Inflammatory macrophage treated with lipopolysaccharide for 4 hours (primary cell): ENCODE measurements at places on chromosomes 1 and 21.
A peak's percentile ranks its signal among the peaks of the same experiment; 100 is the strongest.

GRCh38 chr1:30684881-30685795 lies 38.2 kb downstream of the MATN1 start:
- no peak for DNase-seq

DNA sequence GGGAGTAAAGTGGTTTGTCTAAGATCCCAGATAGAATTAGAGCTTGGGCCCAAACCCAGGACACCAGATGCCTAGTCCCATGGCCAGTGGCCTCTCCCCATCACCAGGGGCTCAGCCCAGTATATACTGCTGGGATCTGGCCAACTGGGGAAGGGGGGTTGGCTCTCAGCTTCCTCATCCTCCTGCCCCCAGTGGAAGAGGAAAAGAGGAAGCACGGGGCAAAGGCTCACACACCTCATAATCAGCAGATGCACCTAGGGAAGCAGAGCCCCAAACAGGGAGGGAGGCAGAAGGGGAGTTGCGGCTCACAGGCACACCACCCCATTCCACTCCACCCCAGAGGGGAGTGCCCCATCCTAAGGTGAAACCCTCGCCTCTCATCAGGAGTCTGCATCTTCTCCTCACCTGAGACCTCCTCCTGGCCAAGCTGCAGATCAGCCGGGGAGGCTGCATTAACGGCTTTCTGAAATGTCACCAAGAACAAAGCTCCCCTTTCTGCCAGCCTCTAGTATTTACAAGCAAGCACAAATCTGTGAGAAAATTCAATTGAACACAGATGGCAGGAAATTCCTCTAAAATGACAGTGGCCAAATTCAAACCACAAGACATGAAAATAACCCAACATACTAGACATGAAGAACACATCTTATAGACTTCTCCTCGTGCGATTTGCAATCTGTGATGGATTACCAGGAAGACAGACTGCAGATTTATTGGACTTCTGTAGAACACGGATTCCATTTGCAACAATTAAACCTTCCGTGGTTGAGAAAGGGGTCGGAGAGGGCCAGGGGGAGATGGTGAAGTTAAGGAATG lies 82.8 kb downstream of the GLIS1 start:
- no peak for DNase-seq

DNA sequence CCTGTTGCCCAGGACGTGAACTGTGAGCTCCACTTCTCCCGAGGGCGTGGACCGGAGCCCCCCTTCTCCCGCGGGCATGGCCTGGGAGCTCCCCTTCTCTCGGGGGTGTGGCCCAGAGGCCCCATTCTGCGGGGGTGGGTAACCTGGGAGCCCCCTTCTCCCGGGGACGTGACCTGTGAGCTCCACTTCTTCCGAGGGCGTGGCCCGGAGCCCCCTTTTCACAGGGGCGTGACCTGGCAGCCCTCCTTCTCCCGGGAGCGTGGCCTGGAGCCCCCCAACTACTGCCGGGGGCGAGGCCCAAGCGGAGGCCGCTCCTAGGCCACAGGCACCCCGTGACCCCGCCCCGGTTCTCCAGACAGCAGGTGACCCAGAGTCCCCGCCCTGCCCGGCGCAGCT lies 320 bp downstream of the C1orf174 start:
- DNase-seq, result no peak

DNA sequence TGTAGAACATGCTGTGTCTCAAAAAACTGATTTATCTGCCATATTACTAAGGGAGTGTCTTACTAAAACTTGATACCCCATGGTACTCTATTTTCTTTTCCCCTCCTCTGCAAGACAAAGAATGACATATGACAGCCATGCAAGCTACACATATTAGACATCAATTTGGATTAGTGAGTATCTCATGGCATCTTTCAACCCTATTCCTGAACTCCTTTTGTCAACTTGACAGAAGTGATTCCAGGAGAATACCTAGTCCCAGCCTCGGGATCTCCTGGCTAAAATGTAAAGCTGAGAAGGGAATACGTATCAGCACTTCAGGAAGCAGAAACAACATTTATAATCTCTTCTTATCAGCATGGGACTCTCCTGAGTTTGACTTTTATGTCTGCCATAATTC lies 43.7 kb downstream of the ADGRL2 start:
- DNase-seq, result no peak

DNA sequence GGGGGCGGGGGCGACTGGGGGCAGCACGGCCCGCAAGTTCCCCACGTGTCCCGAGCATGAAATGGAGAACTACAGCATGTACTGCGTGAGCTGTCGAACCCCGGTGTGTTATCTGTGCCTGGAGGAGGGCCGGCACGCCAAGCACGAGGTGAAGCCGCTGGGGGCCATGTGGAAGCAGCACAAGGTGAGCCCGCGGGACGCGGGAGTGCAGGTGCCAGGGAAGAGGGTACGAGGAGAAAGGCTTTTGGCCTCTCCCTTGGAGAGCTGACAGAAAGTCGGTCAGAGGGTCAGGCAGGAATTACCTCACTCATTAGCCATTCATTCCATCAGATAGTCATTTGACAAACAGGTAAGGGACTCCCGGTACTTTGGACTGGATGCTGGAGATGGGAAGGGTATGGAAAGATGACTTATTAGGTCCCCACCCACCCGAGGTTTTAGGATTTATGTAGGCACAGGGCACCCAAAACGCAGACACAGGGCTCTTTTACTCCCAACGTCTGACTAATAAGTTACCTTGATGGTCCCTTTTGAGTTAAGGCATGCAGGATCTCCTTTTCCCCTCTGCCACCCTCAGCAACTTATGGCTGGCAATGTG lies 2.1 kb downstream of the TRIM67 start:
- DNase-seq, result no peak

DNA sequence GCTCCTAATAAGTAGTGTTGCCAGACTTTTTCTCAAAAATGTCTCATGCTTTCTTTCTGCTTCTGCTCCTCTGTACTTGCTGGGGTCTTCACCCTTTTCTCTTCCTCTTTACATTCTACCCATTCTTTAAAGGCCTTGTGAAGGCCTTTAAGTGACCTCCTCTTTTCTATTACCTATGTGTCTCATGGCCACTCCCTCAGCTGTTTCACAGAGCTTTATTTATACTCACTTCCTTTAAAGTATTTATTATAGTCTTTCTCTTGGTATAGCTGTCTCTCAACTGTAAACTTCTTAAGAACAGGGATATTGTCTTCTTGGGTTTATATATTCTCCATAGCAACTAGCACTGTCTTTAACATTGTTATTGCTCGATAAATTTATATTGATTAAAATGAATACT lies 792 bp downstream of the GOLPH3L start:
- peak; percentile 4 for DNase-seq

- DNase-seq, result no peak
These were observed 13.4 kb downstream of the ACAP3 start for GRCh38 chr1:1294250-1294890.

DNA sequence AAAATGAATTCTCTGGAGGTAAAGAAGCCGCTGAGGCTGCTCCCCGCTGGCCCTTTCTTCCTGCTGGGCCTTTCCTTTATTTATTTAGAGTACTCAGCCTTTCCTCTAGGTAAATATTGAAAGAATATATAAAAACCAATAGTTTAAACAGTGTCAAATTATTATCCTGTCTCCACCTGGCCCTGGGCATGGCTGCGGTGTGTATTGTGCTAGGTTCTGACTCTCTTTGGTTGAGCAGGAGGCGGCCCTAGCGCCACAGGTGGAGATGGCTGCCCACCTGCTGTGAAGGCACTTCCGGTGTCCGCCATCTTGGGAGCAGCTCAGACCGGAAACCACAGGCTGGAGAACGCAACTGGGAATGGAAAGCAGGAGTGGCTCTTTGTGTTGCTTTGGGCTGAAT lies 29.0 kb upstream of the CLDN14 start:
- DNase-seq, result no peak

- peak; percentile 43 for DNase-seq
These were observed 593.8 kb downstream of the MATN1 start for GRCh38 chr1:30129421-30130055.

- DNase-seq, result no peak
These were observed 17.1 kb upstream of the UBL4B start for GRCh38 chr1:110094931-110095654.

GRCh38 chr21:28714777-28715464 lies 277.8 kb downstream of the LTN1 start:
- DNase-seq, result no peak

DNA sequence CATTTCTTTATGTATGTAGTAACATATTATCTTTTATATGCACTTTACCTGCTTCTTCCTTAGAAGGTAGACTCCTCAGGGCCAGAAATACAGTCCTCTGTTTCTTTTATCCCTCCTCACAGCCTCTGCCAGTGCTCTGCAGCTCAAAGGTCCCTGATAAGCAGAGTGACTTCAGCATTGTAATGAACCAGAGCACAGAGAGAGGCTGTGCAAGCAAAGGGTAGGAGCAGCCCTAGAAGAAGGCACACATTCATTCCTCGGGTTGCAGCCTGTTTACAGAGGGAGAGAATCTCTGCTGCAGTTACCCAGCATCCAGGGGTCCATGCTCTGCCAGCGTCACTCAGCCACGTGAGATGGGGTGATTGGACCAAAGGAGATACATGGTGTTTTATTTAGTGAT lies 101.1 kb downstream of the RHOU start:
- DNase-seq, result no peak

GRCh38 chr1:200896531-200897196 lies 2.0 kb downstream of the INAVA start:
- peak; percentile 36 for DNase-seq

GRCh38 chr1:1281533-1282321 lies 1.5 kb downstream of the SCNN1D start:
- DNase-seq, result peak; percentile 66

DNA sequence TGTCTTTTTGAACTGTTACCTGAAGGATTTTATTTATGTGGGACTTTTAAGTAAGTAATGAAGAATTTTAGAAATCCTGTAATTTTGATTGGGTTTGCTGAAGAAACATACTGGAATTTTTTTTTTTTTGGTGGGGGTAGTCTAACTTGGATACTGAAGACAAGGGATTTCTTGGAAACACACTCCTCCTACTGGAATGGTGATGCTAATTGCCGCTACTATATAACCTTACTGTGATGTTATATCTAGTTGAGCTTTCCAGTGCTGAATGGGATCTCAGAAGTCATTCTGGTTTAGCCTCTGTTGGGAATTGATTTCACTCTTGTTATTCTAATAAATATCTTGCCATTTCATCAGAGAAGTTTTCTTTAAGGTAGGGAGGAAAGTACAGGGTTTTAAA lies 8.4 kb downstream of the PPP2R5A start:
- DNase-seq, result no peak

DNA sequence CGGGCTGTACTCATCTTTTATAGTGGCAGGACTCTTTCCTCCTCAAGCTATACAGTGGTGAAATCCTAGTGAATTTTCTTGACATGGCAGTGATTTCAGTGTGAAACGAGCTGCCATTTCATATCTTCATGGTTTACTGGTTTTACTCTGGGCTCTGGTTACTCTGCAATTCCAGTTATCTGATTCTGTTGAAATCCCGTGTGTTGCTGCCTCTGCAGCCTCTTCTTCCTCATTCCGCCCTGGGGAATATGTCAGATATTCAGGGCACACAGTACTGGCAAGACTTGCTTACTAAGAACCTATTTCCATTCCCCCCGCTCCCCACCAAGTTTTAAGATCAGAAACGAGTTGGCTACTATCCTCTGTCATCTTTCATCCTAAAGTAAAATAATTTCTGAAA lies 7.9 kb upstream of the OR2B11 start:
- peak; percentile 63 for DNase-seq

GRCh38 chr1:230857822-230858221 lies 10.5 kb downstream of the C1orf198 start:
- DNase-seq, result no peak

- no peak for DNase-seq
These were observed 3.0 kb downstream of the CDK11A start for GRCh38 chr1:1721201-1721600.

- DNase-seq, result no peak
These were observed 32.5 kb downstream of the DHRS3 start for GRCh38 chr1:12585536-12585935.
